Sigmoid colon (tissue), 7 donors: ENCODE measurements at places on chromosomes 5 and 9.

- DNase-seq = no peak
Observed at GRCh38 chr5:59161221-59162105, 578.6 kb downstream of the RAB3C start.

- DNase-seq = no peak
Observed at GRCh38 chr5:102411-103043, 10.6 kb downstream of the PLEKHG4B start.

DNA sequence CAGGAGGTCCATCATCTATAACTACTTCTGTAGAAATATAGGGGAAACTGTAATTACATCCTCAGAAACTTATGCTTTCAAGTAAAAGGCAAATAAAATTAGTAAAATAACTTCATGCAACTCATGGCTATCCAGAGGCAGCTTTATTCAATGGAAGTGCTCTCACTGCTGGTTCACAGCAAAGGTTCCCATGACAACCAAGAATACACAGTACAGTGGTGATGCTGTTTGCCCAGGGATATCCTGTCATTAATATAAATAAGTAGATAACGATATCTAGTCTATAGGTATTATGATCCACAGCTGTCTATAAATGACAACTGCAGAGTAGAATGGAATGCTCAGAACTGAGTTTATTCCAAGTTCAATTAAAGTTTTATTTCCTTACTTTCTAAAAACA lies 390.3 kb downstream of the PDE4D start:
- DNase-seq = no peak

GRCh38 chr9:84216151-84216550 lies 124.4 kb downstream of the SLC28A3 start:
- DNase-seq = no peak

DNA sequence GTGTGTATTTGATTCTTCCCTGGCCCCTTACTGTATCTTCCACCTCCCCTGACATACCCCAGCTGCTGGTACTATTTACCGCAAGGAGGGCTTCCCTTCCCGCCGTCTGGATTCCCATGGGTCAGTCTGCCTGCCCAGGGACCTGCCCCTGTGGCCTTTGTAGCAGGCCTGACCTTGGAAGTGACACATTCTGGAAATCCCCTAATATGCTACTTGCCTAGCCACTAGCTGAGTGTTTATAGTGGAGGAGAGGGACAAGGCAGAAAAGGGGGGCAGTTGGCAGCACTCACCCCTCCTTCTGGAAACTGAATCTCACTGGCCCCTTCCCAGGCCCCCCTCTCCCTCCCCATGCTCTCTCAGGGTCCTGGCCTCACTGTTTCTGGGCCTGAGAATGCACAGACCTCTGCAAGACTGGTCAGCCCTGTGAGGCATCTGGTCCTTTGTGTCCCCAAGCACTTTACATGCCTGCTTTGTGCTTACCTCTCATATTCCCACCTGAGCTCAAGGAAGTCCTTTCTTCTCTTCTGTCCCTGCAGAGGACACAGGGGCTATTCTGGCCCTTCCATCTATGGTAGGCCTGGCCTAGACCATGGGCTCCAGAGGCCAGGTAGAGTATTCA lies 8.2 kb upstream of the CCL21 start:
- DNase-seq = no peak

DNA sequence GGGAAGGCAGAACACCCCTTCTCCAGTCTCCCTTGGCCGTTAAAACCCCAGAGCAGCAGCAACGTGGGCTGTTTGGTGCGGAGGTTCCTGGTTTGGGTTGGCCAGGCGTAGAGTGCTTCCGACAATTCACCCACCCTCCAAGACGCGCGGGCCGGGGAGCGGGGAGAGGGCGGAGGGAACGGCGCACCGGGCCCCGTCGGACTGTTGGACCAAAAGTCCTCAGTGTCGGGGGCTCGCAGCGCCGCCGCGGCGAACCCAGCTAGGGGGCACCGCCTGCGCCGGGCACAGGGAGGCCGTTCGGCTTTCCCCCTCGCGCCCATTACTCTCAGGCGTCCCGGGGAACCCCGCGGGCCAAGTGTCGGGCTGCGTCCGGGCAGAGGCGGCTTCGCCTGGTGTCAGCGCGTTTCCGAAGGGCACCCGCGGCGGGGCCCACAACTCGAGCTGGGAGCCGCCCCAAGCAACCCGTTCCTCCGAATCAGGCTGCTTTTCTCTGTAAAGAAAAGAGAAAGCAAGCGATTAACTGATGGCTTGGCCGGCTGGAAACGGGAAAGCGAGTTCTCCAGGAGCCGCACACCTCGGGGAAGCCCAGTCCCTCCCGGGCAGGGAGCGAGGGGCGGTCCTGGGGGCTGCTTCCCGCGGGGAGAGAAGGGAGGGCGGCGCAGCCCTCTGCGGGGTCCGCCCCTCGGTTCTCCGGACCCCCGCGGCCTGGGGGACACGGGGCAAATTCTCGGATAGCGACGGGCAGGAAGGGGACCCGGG lies 145.5 kb downstream of the ERCC6L2 start:
- DNase-seq = no peak

- DNase-seq = no peak
Observed at GRCh38 chr5:117266280-117266679, 691.7 kb upstream of the SEMA6A start.

GRCh38 chr9:86940774-86941173 lies 6.5 kb downstream of the GAS1 start:
- DNase-seq = no peak

DNA sequence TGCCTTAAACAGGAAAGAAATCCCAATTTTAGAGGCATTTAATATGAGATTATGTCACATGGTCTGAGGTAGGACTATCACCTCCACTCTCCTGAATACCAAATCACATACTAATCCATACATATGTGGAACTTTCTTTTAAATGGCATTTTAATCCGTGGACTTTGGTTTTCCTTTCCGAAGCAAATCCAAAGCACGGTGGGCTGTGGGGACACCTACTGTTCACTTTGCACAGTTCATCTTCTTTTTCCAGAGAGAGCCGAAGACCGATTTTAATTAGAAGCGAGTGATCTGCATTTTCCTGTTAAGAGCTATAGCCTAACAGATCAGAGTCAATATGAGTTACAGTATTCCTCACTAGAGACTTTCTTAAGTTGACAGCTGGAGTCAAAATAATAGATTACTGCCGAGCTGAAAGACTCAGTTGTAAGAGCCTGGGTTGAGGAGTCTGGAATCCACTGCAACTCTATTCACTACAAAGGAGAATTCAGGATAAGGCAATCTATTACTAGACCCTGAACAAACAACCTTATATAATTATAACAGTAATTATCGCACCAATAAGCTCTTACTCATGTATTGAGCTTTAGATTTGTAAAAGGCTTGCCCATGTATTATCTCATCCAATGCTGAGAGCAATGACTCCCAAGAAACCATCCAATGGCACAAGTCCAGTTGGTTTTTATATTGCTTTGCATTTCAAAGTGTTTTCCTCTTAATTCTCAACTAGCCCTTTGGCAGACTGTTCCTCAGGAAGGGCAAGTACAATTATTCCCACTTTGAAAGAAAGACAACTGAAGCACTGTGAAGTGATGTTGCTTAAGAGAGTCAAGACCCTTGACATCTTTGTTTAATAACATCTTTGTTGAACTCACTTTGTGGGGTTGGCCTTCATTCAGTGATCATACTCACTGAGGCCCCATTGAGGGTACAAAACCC lies 144.7 kb downstream of the TRPM6 start:
- no peak for DNase-seq

DNA sequence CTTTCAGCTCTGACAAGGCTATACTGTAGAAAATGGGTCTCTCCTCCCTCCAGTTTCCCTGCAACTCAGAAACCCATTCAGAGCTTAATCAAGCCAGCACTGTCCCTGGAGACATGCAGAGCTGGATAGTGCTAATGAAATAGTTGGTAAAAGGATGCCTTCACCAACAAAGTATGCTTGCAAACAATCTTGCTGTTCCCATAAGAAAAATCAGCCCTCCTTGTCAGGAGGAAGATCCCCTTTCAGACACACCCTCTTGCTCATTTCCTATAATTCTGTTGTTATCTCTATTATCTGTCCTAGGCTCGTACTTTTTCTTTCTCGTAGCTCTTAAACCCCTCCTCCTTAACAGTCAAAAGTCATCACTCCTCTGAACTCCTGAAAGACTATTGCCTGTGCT lies 9.9 kb upstream of the OSMR start:
- DNase-seq = no peak

- DNase-seq = no peak
Observed at GRCh38 chr9:110027671-110028081, 180.3 kb downstream of the C9orf152 start.

- peak; percentile 91 for DNase-seq
Observed at GRCh38 chr5:32504989-32505596, 60.6 kb upstream of the ZFR start.

GRCh38 chr5:139273572-139274289 lies 19.8 kb upstream of the MATR3 start:
- DNase-seq = peak; percentile 94

- no peak for DNase-seq
Observed at GRCh38 chr9:99722877-99723276, 98.8 kb upstream of the NR4A3 start.

GRCh38 chr5:64344501-64344900 lies 161.3 kb upstream of the RGS7BP start:
- no peak for DNase-seq
